Naive thymus-derived CD8-positive, alpha-beta T cell (primary cell): ENCODE measurements at places on chromosomes 4 and X. TPM values are rescaled to one million over a fixed set of nuclear protein-coding genes. Genes with fewer than 3 reads are reported as not detected.

DNA sequence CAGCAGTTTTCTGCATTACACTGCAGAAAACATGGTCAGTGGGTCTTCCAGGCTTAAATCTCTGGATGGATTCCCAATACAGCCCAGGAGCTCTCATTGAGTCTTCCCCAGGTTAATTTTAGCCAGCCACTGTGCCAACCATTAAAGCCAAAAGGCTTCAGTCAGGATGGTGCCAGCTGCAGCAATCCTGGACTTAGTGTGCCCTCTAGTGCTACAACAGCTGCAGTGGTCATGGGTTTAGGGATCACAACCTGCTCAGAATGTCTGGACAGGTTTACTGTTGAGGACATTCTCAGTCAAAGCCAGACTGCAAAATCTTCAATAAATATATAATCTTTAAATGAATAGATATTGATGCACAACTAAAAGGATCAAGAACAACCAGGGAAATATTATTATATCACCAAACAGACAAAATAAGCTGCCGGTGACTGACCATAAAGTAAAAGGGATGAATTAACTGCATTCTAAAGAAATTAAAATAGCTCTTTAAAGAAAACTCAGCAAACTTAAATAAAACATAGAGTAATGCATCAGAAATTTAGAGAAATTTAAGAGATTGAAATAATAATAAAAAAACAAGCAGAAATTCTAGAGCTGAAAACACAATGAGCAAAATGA, 639.9 kb downstream of the SPOCK3 start:
- DNase-seq, result no peak

DNA sequence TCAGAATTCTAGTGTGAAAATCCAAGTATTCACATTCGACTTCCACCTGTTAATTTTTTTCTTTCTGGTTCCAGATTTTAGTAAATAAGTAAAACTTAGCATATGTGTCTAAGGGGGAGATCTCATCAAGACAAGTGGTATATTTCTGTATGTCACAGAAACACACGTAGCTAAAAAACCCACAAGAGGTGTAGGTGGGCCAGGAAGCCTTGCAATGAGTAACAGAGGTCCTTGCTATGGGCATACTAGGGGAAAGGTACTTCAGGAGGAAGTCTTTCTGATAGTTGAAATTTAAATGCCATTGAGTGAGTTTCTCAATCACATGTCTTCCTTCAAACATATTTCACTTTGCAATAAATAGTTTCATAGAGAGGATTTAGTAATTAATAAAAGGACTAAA, 315.8 kb downstream of the MID1IP1 start:
- DNase-seq, result no peak

Gene NEIL3
- not detected for total RNA-seq

DNA sequence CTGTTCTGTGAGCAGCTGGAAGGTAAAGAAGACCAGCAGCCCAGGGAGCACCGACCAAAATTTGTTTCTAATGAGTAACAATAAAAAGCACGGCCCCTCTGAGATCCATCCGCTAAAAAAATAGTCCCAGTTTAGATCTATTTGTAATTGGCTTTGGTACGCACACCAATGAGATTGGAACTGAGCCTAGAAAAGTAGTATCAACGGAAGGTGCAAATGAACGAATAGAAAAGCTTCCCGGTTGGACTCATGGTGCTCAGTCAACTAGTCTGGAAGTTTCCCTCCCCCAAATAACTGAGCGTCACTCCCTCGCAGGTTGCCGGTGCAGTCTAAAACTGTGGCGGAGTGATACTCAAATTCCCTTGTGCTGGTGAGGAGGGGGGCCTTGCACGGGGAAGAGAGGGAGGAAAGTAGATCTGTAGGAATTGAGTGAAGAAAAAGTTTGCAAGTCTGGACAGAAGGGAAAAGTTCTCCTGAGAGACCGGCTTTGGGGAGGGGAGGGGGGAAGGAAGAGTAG, at the start of gene COL4A5:
Gene COL4A5 (plus strand): TSS at position 413 of the 517 bp plus-strand sequence. CDS start 288 bp downstream, outside the sequence.
- DNase-seq, result no peak

DNA sequence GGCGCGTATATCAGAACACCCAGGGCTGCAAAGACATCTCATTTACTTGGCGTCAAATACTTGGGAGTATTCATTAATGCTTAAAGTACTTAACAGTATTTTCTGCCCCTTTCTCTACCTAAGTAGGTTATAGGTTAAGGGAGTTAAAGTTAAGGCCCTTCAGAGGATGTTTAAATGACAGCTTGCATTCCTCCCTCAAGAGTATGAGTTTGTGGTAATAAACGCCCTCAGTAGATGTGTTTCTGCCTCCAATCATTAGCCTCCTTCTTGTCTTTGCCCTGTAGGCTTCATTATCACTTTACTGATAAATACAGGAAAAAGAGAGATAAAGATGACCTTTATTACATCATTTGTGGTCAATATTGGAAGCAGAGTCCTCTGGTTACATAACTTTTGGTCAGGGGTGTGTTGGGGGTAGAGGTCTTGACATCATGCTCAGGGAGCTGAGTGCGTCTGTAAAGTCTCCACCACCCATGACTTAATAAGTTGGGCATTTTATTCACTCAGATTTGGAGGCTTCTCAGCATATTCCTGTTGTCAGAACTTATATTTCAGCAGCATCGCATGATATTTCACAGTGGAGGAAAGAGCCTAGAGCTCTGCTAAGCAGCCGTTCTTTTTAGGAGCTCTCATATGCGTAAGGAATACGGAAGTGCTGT, 145.9 kb downstream of the CPE start:
- no peak for DNase-seq

GRCh38 chrX:20767346-20767745, 500.6 kb upstream of the RPS6KA3 start:
- DNase-seq, result no peak

Gene KDR
- not detected for total RNA-seq

GRCh38 chrX:83077606-83078005, 430.5 kb upstream of the POU3F4 start:
- no peak for DNase-seq

DNA sequence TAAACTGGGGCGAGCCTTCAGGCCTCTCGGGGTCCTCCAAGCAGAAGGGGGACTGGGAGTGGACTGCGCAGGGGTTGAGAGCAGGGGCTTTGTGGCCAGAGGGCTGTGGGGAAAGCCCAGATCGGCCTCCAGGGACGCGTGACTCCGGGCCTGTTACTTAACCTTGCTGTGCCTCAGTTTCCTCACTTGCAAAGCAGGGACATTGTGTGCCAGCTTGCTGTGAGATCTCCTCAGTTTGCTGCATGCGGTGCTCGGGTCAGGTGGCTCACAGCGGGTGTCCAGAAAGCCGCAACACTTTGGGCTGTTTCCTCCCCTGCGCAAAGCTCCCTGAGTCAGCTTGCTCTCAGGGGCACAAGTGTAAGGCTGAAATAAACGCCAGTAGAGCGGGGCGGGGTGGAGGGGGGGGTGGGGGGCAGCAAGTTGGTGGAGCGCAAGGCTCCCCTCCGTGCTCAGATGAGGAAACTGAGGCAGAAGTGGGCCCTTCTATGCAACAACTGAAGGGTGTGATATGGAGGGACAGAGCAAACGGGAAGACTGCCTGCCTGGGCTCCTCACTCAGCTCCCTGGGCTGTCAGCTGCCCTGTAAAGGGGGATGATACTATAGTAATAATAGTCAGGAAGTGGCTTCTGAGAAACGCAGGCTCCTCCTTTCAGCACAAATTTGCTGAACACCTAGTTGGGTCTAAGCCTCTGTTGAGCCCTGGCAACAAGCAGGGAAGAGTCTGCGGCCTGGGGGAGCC, 101.0 kb downstream of the HMX1 start:
- DNase-seq, result no peak

Gene ITM2A
- total RNA-seq, result 69.7 TPM

GRCh38 chrX:130304587-130305368, 34.9 kb upstream of the SLC25A14 start:
- DNase-seq, result no peak

GRCh38 chrX:49177338-49177833, 5.7 kb downstream of the PLP2 start:
- no peak for DNase-seq

- no peak for DNase-seq
These were observed 325.5 kb downstream of the BCOR start for GRCh38 chrX:39772057-39772832.
